ENCODE measurements at places on chromosomes 2 and 18. TPM values are rescaled to one million over a fixed set of nuclear protein-coding genes. Genes with fewer than 3 reads are reported as not detected.

Gene IWS1
- 39.8 TPM for total RNA-seq

DNA sequence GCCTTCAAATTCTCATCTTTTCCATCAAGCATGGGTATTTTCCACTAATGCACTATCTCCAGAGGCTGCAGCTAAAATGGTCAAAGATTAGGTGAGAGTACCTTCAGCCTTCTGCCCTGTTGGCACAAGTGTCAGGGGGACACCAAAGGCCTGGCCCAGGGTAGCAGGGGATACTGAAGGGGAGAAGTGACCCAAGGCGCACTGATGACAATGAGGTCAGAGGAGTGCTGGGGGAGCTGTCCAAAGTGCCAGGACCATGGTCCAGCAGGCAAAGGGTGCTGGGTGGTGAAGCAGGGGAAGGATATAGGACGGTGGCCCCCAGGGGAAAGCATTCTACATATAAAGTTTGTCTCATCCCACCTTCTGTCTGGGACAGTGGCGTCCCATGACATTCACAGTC, 303.4 kb downstream of the SMAD2 start:
- no peaks in the 10 kb centered on the region for H3K36me3 ChIP-seq
- DNase-seq: no peak
- no peak overlapping the region for H3K4me3 ChIP-seq
- H3K4me1 ChIP-seq: no peaks in the 10 kb centered on the region
- peaks cover 3% of the 10 kb centered on the region for H3K27me3 ChIP-seq
- H3K27ac ChIP-seq: no peak overlapping the region

DNA sequence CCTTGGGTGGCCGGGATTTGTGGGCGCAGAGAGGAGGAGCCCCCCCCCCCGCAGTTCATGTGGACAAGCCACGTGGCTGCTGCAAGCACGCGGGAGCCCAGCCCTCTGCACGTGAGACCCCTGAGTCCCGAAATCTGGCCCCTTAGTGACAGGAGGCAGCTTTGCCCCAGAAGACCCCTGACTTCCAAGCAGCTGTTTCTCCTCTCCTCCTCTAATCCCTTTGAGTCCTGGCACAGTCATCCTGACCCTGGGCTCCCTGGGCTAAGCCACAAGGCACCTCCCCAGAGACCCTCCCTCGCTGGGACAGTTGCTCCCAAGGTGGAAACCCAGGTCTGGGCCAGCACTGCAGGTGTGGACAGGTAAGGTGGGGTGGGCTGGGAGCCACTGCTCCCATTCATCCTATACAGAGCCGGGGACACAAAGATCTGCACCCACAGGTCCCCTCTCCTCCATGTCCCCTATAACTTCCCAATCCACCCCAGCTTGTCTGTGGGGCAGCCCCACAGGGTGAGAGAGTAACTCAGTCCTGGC, 923 bp downstream of the TEKT4 start:
- H3K36me3 ChIP-seq: no peaks in the 10 kb centered on the region
- no peak overlapping the region for H3K4me3 ChIP-seq
- H3K27me3 ChIP-seq: no peaks in the 10 kb centered on the region
- no peaks in the 10 kb centered on the region for H3K4me1 ChIP-seq
- DNase-seq: no peak

GRCh38 chr18:75677696-75678455, 250.4 kb upstream of the SMIM21 start:
- H3K36me3 ChIP-seq: no peaks in the 10 kb centered on the region
- H3K27ac ChIP-seq: no peak overlapping the region
- no peak for DNase-seq

Measured in osteocyte (in vitro differentiated cells).